ENCODE measurements at places on chromosomes 12 and 14. TPM values are rescaled to one million over a fixed set of nuclear protein-coding genes. Genes with fewer than 3 reads are reported as not detected.

DNA sequence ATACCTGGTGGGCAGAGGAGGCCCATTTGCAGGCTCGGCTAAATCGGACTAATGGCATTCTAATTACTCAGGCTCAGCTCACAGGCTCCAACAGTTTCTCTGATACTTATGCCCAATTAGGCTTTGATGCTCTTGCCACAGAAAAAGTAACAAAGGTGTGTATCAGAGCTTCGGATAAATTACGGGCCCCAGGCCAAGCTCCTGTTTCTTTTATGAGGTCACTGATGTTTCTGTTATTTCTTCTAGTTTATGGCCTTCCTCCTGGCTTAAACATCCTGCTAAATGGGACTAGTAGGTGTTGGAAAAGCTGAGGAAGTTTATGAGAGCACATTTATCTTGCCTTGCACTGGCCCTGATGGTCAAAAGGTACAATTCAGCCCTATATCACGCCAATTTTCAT, 28.8 kb upstream of the C12orf75 start:
- H3K4me1 ChIP-seq, result no peaks in the 10 kb centered on the region
- no peaks in the 10 kb centered on the region for H3K27me3 ChIP-seq
- no peak for DNase-seq
- no peaks in the 10 kb centered on the region for H3K36me3 ChIP-seq
- no peak overlapping the region for H3K4me3 ChIP-seq
- H3K27ac ChIP-seq, result no peak overlapping the region

DNA sequence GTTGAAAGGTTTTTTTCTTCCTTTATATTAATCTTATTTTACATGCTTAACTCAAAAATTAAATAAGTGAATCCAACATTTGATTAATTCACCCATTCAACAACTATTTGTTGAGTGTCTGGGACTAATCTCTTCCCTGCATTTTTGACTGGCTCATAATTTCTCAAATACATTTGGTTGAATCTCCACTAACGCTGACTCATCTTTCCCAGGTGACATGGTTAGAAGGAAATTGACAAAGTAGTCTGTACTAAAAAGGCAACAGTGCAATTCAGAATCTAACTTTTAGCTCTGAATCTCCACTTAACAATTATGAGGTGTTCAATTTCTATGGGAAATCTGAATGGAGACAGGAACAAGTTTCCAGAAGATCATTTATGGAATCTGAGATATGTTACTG, 88.9 kb downstream of the LIN7A start:
- H3K27me3 ChIP-seq, result no peaks in the 10 kb centered on the region
- no peaks in the 10 kb centered on the region for H3K4me1 ChIP-seq
- no peak overlapping the region for H3K27ac ChIP-seq
- DNase-seq, result no peak
- no peaks in the 10 kb centered on the region for H3K36me3 ChIP-seq

DNA sequence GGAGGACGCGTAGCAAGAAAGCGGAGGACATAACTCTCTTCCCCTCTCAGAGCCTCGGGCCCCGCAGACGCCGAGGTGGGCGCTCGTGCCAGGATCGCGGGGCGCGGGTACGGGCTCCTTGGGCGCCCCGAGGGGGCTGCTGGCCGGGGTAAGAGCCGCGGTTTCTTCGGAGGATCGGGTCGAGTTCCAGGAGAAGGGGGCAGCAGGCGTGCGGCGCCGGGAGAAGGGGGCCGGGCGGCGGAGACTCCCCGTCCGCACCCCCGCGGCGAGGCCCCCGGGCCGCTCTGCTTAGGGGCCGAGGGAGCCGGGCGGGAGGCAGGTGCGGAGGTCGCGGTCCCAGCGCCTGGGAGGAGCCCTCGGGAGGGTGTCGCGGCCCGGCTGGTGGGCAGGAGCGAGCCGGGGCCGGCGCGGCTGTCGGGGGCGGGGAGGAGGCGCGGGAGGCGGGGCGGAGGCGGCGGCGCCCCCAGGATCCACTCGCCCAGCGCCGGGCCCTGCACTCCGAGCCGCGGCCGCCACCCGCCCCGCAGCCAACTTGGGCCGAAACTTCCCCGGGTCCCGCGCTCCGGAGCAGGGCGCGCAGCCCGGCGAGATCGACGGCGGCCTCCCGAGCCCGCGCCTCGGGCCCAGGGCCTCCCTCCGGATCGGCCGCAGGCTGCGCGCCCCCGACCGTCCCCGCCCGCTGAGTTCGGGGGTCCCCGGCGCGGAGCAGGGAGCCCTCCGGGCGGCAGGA, 64.4 kb downstream of the FBXL14 start:
- peak; percentile 89 for DNase-seq
- H3K27ac ChIP-seq, result no peak overlapping the region
- H3K27me3 ChIP-seq, result peaks cover 30% of the 10 kb centered on the region
- H3K36me3 ChIP-seq, result no peaks in the 10 kb centered on the region

INHBC gene
- not detected for total RNA-seq

SLC38A1 gene
- 54.4 TPM for total RNA-seq

RHEBL1 gene
- 0.98 TPM for total RNA-seq

CLEC4A gene
- total RNA-seq, result 26.2 TPM

DNA sequence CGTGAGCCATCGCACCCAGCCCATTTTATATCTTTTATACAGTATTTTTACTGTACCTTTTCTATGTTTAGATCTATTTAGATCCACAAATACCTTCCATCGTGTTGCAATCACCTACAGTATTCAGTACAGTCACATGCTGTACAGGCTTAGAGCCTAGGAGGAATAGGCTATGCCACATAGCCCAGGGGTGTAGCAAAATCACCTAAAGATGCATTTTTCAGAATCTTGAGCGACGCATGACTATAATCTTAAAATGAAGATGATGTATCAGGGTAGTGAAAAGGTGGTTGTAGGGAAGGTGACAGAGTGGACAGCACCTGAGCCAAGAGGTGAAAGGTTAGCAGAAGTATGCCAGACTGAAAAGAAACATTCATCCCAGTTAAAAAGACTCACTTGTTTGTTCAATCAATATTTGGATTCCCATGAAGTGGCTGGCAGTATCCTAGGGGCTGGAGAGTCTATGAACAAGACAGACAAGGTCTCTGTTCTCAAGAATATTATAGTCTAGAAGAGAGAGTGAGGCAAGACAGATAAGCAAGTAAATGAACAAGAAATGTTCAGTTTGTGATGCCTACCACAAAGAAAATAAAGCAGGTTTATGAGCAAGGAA, 3.6 kb downstream of the SPRING1 start:
- no peak for DNase-seq
- peaks cover 7% of the 10 kb centered on the region for H3K36me3 ChIP-seq
- peak overlapping the region; percentile 40 for H3K27ac ChIP-seq
- peaks cover 26% of the 10 kb centered on the region for H3K4me1 ChIP-seq

GRCh38 chr12:121873216-121873569, 14.5 kb upstream of the HPD start:
- H3K36me3 ChIP-seq, result no peaks in the 10 kb centered on the region
- H3K27me3 ChIP-seq, result no peaks in the 10 kb centered on the region
- no peaks in the 10 kb centered on the region for H3K4me1 ChIP-seq
- no peak overlapping the region for H3K4me3 ChIP-seq

- peaks cover 17% of the 10 kb centered on the region for H3K36me3 ChIP-seq
- H3K4me1 ChIP-seq, result no peaks in the 10 kb centered on the region
- no peaks in the 10 kb centered on the region for H3K27me3 ChIP-seq
- no peak overlapping the region for H3K27ac ChIP-seq
- no peak for DNase-seq
These were observed 16.0 kb upstream of the CCT2 start for GRCh38 chr12:69569236-69569635.

ETFBKMT gene
- 2.1 TPM for total RNA-seq

GRCh38 chr12:28177461-28177860, 12.8 kb upstream of the CCDC91 start:
- H3K36me3 ChIP-seq, result no peaks in the 10 kb centered on the region
- no peaks in the 10 kb centered on the region for H3K27me3 ChIP-seq
- DNase-seq, result no peak
- no peaks in the 10 kb centered on the region for H3K4me1 ChIP-seq

GRCh38 chr12:120721866-120722265, 3.8 kb upstream of the ACADS start:
- no peak overlapping the region for H3K4me3 ChIP-seq
- DNase-seq, result no peak
- peaks cover 26% of the 10 kb centered on the region for H3K4me1 ChIP-seq
- H3K27me3 ChIP-seq, result no peaks in the 10 kb centered on the region

DNA sequence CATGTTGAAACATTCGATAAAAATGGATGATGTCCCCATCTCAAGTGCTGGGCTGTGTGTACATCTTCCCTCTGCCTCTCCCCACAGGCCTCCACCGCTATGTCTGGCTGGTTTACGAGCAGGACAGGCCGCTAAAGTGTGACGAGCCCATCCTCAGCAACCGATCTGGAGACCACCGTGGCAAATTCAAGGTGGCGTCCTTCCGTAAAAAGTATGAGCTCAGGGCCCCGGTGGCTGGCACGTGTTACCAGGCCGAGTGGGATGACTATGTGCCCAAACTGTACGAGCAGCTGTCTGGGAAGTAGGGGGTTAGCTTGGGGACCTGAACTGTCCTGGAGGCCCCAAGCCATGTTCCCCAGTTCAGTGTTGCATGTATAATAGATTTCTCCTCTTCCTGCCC, 8.6 kb downstream of the PEBP1 start:
- H3K4me1 ChIP-seq, result no peaks in the 10 kb centered on the region
- no peak overlapping the region for H3K27ac ChIP-seq
- H3K4me3 ChIP-seq, result no peak overlapping the region
- peaks cover 54% of the 10 kb centered on the region for H3K36me3 ChIP-seq
- no peaks in the 10 kb centered on the region for H3K27me3 ChIP-seq

GRCh38 chr12:77256956-77257355, 191.6 kb upstream of the E2F7 start:
- H3K4me3 ChIP-seq, result no peak overlapping the region
- no peaks in the 10 kb centered on the region for H3K36me3 ChIP-seq
- H3K4me1 ChIP-seq, result no peaks in the 10 kb centered on the region
- no peaks in the 10 kb centered on the region for H3K27me3 ChIP-seq
- no peak overlapping the region for H3K27ac ChIP-seq

DNA sequence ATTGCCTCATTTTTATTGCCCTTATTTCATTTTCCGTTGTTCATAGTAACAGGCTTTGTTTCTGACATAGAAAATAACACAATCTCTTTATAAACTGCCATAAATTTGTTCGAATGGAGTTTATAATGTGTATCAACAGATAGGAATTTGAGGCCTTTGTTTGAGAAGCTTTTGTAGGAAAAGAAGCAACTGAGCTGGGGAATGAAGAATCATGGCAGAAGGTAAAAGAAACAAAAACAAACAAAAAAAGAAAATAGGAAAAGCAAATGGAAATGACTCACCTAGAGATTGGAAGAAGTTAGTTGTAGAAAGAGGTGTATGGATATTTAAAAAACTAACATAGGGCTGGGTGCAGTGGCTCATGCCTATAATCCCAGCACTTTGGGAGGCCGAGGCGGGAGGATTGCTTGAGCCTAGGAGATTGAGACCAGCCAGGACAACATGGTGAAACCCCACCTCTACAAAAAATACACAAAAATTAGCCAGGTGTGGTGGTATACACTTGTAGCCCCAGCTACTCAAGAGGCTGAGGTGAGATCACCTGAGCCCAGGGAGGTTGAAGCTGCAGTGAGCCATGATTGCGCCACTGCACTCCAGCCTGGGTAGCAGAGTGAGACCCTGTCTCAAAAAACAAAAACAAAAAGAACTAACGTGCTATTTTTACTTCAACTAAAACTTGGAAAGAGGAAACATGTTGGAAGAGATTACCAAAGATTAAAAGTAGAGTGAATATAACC, 523 bp upstream of the REP15 start:
- H3K4me3 ChIP-seq, result no peak overlapping the region
- H3K4me1 ChIP-seq, result no peaks in the 10 kb centered on the region
- H3K36me3 ChIP-seq, result peaks cover 3% of the 10 kb centered on the region
- no peak overlapping the region for H3K27ac ChIP-seq

DNA sequence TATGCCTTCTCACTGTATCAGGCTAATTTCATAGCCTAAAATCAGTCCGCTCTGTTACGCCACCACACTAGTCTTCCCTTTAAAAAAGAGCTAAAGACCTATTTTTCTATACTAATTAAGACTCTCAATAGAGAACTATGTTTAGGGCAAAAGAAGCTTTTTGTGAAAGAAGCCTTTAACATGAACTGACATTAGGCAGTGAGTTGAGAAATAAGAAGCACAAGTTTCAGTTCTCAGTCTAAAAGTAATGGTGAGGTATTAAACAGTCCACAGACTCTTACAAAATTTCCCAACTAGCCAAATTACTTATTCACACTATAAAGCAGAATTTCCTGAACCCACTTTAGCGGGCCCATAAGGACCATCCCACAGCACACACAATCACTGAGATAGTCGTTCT, 93.7 kb downstream of the SOX5 start:
- H3K36me3 ChIP-seq, result no peaks in the 10 kb centered on the region
- DNase-seq, result no peak
- H3K4me3 ChIP-seq, result no peak overlapping the region
- H3K27me3 ChIP-seq, result no peaks in the 10 kb centered on the region

RALGAPA1 gene
- total RNA-seq, result 55.5 TPM
